Endodermal cell (in vitro differentiated cells): ENCODE measurements at places on chromosomes 1 and 21. TPM values are rescaled to one million over a fixed set of nuclear protein-coding genes. Genes with fewer than 3 reads are reported as not detected.
A peak's percentile ranks its signal among the peaks of the same experiment; 100 is the strongest.

RUNX1 gene
- total RNA-seq: 1.9 and 2.8 TPM in 2 replicates

GRCh38 chr1:224535641-224536040, 80.5 kb upstream of the CNIH3 start:
- no peak for DNase-seq

GRCh38 chr1:29502225-29502910, 266.0 kb downstream of the PTPRU start:
- DNase-seq: peak; percentile 35

DNA sequence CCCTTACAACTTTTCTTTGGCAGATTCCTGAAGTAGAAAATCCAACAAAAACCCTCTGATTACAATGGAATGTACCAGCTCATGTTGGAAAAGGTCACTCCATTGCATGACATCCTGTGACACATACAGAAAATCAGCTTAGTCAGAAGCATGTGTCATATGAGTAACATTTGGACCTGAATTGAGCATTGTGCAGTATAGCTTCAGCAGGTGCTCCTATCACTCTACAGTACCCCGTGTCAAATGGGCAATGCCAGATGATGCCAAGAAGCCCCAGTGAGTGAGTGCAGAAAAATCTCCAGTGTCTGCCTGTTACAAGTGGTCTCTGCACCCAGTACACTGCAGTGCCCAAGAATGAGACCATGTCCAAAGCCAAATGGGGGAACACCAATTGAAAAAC, 129.7 kb upstream of the RUNX1 start:
- no peak for DNase-seq

CPT2 gene
- 26.8 and 28.7 TPM in 2 replicates for total RNA-seq

DNA sequence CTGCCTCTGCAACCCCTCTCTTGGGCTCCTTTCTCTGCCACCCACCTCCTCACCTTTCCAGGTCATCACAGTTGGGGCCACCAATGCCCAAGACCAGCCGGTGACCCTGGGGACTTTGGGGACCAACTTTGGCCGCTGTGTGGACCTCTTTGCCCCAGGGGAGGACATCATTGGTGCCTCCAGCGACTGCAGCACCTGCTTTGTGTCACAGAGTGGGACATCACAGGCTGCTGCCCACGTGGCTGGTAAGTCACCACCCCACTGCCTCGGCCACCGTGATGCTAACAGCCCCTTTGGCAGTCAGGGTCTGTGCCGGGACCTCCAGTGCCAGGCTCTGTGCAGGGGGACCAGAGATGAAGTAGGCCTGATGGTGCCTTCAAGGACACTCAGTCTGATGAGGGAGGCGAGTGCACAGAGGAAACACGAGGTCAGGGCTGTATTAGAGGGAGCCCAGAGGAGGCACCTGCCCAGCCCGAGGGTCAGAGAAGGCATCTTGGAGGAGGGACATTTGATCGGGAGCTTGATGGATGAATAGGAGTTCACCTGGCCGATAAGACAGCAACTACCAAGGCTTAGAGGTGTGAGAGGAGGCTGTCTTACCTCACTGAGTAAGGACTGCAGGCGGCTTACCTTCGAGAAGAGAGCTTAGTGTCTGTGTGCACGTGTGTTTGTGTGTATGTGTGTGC, 18.1 kb downstream of the PCSK9 start:
- DNase-seq: no peak

RIPK4 gene
- 8.3 and 8.4 TPM in 2 replicates for total RNA-seq

GRCh38 chr1:75710832-75711231, 13.7 kb upstream of the ACADM start:
- no peak for DNase-seq

DNA sequence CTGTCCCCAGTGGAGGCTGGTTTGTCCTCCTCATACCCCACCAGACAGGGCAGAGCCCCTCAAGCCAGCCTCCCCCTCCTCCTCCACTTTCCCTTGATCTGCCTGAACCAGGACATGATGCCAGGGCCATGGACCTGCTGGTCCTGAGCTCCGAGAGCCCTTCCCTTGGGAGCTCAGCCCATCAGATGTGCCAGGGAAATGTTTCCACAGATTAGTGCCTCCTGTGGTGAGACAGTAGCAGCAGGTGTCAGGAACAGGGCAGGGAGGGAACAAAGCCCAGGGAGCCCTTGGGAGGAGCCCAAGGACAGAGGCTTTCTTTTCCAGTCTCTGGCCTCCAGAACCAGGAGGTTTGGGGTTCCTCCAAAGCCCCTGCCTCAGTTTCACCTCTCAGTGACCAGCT, 14.6 kb upstream of the SLC41A1 start:
- peak; percentile 75 for DNase-seq

- peak; percentile 33 for DNase-seq
These were observed 26.5 kb downstream of the CD34 start for GRCh38 chr1:207884266-207885029.

FOXO6 gene
- 1.8 and 1.9 TPM in 2 replicates for total RNA-seq

GRCh38 chr1:151915061-151915686, 5.9 kb upstream of the THEM4 start:
- DNase-seq: no peak

FMOD gene
- 2.9 and 3.5 TPM in 2 replicates for total RNA-seq

CELA2A gene
- total RNA-seq: not detected in 3 replicates

DNA sequence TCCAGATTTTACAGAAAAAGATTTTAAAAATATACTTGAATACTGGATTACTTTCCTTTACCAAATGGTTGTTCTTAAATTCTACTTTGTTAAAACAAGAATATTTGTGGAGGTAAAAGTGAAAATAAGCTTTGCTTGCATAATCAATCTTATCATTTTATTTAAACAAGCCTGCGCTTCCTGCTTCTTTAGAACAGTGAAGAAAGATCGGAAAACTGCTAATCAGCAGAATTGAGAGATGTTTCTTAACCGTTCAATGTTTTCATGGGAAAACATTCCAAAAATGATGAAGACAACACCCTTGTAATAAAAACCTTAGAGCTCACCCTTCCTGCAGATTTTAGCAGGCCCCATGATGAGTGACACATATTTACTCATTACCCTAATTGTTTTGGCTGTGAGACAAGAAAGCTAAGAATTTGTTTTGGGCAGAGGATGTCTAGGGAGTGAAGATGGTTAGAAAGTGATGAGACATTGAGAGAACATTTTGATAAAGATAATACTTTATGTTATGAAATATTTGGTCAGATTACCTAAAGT, 72.6 kb downstream of the TPR start:
- no peak for DNase-seq

DNA sequence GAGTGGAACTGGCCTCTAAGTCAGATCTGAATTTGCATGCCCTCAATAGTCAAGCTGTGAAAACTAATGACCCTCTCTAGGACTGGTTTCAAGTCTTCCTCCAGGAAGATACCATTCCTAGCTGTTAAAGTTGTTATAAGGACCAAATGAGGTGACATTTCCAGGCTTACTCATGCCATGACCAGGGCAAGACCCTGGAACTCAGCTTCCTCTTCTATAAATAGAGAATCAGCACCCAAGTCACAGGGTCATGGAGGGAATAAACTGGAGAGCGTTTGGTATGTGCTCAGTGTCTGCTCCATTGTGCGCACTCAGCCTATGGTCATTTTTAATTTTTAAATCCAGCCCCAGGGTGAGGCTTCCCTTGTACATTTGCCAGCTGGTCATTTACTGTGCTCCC, 2.5 kb downstream of the S100A9 start:
- no peak for DNase-seq

- DNase-seq: no peak
These were observed 399.9 kb upstream of the ADAMTS5 start for GRCh38 chr21:27366646-27367235.

GRCh38 chr1:117142200-117142599, 20.7 kb upstream of the TRIM45 start:
- DNase-seq: no peak

- DNase-seq: no peak
These were observed 24.4 kb downstream of the FAAP20 start for GRCh38 chr1:2170211-2170610.

DNA sequence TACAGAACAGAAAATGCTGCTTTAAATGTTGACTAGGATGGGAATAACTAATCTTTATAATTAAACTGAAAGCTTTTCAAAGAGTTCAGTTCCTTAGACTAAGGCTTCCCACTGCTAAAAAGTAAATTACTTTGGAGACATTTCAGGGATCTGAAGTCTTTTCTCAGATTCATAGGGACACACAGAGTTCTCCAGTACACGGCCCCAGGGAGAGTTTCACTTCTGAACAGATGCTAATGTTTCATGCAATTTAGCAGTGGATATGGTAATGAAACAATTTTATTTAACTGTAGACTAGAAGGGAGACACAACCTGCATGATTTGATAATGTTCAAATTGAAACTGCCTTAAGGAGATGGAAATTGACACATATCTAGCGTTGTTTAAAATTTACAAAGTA, 1282.6 kb downstream of the NCAM2 start:
- no peak for DNase-seq
